ENCODE measurements at places on chromosomes 4 and X.

- DNase-seq: no peak
These were observed 24.9 kb downstream of the CCDC149 start for GRCh38 chr4:24887881-24888430.

- no peak for DNase-seq
These were observed 349.9 kb upstream of the KLF3 start for GRCh38 chr4:38313999-38314561.

DNA sequence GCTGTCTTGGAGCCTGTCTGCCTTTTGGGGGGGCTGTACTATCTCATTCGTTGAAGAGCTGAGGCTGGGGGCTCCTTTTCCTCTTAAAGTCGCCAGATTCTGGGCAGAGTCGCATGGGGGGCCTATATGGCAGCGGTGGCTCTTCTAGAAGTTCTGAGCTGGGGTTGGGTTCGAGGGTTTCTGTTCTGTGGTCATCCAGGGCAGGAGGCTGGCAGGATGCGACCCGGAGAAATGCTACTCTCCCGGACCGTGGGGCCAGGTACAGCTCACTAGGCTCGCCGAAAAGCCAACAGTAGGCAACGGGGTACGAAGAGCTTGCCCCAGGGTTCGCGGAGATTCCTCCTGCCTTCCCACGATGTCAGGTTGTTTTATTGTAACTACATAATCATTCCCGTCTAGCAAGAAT is 1.9 kb upstream of the CITED1 start:
- DNase-seq: no peak

DNA sequence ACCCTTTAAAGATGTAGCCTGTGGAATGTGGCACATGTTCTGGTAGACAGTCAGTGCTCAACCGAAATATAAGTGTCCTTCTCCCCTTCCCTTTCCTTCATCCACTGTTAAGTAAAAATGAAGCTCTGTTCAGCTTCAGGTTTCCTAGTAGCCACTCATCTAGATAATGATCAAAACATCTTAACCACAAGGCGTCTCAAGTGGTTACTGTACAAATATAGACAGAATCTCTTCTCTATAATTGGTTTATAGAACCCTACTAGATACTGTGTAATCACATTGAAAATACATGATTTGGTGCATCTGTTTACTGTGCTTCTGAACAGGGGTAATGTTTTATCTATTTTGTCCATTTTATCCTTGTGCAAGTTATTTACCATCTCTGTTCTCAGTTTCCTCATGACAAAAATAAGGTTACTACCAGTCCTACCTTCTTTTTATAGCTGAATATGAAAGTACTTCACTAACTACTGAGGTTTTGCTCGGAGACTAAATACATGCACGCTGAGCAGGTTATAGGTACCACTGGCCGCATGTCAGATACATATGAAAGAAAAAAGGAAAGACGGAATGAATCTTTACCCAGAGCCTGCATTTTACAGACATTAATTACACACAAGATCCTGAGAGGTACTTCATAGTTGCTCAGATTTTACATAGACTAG is 20.3 kb upstream of the SLC25A4 start:
- DNase-seq: no peak

- no peak for DNase-seq
These were observed 25.6 kb upstream of the MXD4 start for GRCh38 chr4:2287594-2287915.

GRCh38 chr4:190015538-190016368 is 11.3 kb downstream of the FRG2 start:
- DNase-seq: no peak

- no peak for DNase-seq
These were observed 4.3 kb upstream of the IL21 start for GRCh38 chr4:122625156-122625555.

DNA sequence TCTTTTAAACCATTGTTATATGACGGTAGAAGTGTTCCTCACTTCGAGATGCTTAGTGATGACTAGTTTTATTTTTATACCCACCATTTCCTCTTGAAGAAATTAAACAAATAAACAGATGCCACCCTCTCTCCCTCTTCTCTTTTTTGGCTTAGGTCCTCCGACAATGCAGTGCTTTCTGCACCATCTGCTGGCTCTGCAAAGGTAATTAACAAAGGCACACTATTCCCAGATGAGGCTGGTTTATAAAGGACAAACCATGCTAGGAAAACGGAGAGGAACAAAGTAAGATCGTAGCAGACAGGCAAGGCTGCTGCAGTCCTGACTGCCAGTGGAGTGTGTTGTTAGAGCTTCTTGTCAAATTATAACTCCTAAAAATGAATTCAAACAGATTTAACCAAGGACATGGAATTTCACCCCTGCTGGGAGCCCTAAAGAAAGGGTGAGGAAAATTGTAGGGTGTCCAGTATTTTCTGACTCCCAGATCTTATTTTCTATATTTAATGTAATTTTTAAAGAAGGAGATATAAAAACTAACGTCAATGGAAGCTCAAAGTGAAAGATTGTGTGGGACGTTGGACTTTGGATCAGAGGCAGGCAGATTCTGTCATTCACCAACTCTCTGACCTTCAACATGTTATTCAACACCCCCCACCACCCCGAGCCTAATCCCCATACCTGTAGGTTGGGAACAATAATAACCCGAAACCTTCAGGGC is 142.1 kb downstream of the CPEB2 start:
- no peak for DNase-seq

- no peak for DNase-seq
These were observed 2101.5 kb upstream of the TENM3 start for GRCh38 chr4:180141734-180142133.

DNA sequence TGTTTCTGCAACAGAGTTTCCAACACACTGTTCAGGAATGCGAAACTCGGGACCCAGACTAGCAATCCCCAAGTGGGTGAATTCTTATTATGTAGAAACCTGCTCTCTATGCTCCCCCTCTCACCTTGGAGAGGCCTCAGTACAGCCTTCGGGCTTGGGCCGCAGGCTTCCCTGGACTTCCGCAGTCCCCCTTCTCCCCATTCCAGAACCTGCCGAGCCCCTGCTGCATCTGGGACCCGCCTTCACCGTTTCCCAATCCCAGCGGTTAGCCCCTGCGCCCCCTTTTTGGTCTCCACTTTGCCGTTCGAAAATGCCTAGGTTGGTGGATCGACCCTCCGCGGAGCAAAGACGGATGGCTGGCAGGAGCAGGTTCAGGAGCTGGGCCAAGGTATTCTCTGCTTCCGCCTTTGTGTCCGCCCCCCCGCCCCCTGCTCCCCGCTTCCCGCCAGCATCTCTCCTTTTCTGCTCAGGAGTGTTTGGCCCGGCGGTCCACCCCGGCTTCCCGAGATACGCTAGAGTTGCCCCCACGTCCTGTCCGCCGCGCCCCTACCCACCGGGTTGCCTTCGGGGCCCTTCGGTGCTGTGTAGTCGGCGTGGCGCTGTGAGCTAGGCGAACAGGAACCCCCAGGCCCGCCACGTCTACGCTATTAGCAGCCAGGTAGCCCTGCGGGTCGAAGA is 11.5 kb downstream of the HAND2 start:
- no peak for DNase-seq

DNA sequence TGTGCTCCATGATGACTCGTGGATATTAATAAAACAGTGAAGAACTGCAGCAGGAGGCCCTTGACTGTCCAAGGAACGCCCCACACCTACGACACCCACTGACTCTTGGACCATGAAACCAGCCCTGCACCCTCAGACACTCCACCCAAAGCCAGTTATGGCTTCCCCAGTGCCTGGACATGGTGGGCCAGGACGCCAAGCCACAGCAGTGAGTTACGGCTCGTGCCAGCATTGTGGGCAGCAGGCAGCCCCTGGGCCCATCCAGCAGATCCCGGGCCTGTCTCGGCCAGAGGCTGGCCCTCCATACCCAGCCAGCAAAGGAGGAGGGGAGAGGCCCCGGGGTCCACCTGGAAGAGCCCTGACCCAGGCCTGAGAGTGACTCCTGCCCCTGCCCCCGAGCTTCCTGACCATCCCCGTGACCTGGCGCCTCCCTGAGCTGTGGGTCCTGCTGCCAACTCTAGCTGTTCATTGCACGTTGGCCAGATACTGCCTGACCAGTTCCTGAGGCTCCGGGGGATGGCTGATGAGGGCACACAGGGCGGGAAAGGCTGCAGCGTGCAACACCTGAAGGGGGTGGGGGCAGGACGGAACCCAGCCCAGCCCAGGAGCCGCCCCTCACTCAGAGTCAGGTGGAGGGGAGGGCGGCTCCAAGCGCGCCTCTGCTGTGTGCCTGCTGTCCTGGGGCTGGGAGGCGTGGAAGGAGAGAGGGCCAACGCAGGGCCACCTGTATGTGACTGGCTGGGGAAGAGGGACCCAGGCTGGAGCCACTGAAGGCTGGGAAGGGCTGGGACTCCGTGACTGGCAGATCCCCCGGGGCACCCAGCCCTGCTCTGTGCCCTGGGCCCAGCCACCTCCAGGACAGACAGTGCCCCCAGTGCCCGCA is 739 bp downstream of the SLC49A3 start:
- DNase-seq: no peak

GRCh38 chr4:19158107-19158809 is 1093.4 kb upstream of the SLIT2 start:
- DNase-seq: no peak

GRCh38 chr4:142558851-142559250 is 287.2 kb downstream of the INPP4B start:
- DNase-seq: no peak

DNA sequence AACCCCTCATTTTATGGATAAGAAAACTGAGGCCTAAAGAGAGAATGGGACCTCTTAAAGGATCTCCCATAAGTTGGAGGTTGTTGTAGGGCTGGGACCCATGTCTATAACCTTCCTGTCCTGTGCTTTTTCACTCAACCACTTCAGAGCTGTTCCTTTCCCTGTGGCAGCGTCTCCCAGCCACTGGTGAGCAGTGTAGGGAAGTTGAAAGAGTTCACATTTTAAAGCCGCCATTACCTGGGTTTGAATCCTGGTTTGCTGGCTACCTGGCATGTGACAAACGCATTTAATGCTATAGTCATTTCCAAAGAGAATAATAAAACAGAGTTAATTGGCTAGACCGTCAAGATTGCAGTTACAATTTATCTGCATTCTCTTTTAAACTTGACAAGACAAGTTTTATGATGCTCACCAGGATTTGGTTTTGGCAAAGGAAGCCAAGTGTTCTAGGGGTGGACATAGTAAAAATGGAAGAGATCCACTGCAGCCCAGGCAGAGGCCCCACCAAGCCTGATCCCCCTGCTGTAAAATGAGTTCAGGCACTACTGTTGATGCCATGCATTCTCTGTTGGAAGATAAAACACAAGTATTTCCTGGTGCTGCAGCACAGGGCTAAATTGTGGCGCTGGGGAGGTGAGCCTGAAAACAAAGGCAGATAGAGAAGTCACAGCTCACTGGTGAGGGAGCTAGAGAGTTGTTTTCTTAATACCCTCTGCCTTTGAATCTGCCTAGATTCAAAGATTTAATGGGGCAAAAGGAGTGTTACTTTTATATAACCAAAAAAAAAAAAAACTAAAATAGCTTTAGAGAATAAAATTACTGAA is 218.7 kb downstream of the NWD2 start:
- no peak for DNase-seq

DNA sequence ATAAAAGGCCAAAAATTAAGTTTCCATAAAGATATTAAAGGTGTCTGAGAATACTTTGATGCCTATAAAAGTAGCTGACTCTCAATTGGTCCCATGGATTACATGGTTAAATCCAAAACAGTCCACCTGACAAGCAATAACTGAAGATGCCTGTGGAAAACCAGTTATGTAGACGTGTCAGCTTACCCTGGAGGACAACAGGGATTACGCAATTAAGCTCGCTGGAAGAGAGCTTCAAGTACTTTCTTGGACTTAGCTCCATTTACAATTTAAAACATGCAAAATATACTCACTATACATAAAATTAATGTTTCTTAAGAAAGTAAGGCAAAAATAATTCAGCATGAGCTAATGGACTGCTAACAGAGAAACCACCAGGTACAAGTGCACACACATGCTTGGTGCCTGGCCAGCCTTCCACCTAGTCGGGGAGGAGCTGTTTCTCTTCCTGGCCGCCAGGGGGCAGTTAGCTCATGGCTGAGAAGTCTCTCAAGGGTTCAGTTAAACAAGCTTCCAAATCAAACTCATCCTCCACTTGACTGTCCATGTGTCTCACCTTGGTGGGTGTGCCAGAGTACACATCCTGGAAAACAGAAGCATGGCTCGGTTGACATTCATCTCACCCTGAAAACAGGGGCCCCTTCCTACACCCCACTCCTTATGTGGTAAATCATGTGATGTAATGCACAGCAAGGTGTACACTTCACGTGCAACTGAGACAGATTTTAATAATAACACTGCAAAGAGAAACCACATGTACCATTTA is 9.2 kb upstream of the FAM53A start:
- DNase-seq: no peak

GRCh38 chr4:126262665-126263064 is 947.9 kb downstream of the FAT4 start:
- no peak for DNase-seq

GRCh38 chr4:15410750-15411149 is 17.1 kb upstream of the C1QTNF7 start:
- no peak for DNase-seq

- DNase-seq: no peak
These were observed 106.9 kb upstream of the NDP start for GRCh38 chrX:44080083-44080482.

DNA sequence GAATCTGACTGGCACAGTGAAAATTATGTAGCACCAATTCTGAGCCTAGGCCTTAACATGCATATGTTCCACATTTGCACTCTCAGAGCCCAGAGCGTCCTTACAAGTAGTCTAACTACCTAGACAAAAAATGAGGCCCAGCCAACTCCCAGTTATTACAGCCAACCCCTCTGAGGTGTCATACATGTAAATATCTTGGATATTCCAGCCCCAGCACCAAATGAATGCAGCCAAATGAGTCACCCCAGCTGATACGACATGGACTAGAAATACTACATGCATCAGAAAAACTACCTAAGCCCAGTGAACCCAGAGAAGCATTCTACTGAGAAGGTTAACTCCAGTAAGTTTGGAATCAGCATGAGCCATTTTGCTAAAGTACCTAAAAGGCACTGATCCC is 145.1 kb downstream of the STPG2 start:
- DNase-seq: no peak

DNA sequence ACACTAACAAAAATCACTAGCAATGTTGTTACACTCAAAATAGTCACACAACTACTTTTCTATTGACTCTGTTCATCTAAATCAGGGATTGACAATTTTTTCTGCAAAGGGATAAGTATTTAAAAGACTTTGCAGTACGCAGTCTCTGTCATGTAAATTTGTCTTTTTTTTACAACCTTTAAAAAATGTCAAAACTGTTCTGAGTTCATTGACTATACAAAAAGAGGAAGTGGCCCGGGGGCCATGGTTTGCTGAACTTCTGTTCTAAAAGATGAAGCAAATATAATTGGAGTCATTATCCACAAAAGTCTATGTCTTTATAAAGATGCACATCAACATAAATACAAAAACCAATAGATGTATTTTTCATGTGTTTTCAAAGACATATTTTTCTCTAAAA is 1310.3 kb downstream of the RPA4 start:
- no peak for DNase-seq
